ENCODE measurements at places on chromosomes 4 and X.
A peak's percentile ranks its signal among the peaks of the same experiment; 100 is the strongest.

DNA sequence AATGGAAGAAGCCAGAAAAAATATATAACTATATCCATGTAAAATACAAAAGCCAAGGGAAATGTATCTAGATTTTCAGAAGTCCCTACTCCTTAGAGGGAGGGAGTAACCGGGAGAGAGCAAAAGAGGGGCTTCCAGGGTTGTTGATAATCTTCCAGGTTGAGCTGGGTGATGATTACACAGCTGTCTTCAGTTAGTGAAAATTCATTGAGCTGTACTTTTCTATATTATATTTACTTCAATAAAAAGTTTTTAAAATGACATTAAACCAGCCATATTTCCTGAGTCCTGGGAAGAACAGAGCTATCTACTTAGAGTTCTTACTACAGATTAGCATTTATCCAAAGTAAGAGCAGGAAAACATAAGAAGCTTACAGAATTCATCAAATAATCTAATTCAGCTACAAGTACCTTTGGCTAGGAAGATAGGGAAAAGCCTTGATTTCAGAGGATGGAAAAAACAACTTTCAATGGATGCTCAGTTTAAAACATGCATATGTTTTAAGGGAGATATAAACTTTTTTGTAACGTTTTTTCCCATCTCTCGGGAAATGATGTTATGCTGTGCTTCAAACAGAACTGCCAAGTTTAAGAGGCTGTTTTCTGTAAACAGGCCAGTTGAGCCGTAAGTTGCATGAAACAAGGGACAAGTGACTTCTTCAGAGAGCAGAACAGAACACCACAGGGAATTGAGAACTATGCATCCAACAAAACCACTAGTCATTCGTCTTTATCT, 204.6 kb downstream of the SCFD2 start:
- no peak for DNase-seq

- peak; percentile 28 for DNase-seq
These were observed 23.0 kb upstream of the LIMCH1 start for GRCh38 chr4:41514766-41515481.

DNA sequence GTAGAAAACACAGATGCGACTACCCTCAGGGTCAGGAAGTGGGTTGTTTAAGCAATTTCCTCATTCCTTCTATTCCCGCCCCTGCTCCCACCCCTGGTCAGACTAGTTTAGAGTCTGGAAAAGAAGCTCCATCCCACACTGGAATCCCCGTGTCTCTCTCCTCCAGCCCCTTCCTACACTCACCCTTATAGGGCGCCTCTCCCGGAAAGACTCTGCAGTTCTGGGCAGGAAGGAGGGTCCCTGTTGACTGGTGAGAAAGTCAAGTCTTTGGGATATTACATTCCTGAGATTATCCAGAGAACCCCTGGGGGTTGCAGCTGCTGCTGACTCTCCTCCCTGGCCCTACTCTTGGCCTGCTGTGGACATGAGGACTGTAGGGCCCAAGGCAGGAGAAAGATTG, 11.9 kb downstream of the STARD8 start:
- DNase-seq = no peak

DNA sequence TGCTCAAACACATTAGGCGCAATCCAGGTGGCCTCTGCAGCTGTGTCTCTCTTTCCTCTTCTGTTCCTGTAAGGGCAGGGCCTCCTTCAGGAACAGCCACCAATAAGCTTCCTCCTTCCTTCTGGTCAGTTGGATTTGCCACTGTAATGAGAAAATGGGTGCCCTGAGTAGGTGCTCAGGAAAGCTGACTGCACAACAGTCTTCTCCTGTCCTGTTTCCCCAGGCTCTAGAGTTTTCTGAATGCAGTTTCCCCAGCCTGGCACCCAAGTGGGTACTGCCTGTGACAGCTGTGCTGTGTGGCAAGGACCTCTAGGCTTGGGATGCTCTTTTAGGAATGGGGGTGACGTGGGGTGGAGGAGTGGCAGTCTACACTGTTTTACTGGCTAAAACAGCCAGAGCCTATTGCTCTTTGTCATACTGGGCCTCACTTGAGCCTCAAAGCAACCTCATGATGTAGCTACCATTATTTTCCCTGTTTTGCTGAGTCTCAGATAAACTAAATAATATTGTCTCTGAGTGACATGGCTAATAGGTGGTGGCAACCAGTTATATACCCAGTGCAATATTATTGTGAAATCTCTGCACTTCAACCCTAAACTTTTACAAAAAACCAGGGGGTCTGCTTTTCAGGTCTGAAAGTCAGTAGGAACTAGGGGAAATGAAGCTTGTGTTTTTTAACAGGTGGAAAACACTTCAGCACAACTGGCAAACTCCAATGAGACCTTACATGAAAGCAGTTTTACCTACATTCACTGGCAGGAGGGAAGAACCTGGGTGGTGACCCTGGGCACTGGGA, 1.2 kb downstream of the CXCL2 start:
- peak; percentile 40 for DNase-seq

- no peak for DNase-seq
These were observed 8.0 kb downstream of the PPARGC1A start for GRCh38 chr4:23881674-23882337.

DNA sequence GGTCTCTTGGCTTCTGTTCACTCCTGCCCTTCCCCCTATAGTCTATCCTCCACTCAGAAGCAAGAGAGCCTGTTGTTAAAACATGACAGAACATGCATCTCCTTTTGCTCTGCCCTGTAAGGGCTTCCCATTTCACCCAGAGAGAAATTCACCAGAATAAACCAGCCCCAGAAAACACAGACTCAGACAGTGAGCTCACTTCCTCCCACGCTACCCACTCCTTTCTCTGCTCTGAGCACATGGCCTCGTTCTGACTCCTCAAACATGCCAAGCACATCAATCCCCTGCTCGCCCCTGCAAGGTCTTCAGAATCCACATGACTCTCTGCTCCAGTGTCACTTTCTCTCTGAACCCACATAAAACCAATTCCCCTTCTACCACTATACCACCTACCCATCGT, 50.4 kb downstream of the MID1 start:
- peak; percentile 66 for DNase-seq

- no peak for DNase-seq
These were observed 68.0 kb downstream of the PPEF2 start for GRCh38 chr4:75834095-75834771.

DNA sequence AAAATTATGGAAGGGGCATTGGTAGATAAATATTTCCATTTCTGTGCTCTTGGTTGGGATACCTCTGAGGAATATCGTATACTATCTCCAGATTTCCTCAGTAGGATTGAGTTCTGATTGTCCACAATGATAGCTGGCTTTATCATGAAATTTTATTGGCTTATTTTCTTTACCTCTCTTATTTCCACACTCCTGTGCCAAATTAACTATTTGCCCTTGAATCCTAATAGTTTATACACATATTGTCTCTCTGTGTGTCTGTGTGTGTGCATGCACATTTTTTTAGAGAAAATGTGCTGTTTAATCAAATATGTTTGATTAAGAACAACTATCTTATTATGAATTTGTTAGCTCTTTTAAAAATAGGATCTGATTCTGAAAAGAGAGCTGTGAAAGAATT, 271.6 kb downstream of the DTHD1 start:
- no peak for DNase-seq

GRCh38 chrX:132068405-132068804, 45.3 kb downstream of the STK26 start:
- DNase-seq = peak; percentile 36

DNA sequence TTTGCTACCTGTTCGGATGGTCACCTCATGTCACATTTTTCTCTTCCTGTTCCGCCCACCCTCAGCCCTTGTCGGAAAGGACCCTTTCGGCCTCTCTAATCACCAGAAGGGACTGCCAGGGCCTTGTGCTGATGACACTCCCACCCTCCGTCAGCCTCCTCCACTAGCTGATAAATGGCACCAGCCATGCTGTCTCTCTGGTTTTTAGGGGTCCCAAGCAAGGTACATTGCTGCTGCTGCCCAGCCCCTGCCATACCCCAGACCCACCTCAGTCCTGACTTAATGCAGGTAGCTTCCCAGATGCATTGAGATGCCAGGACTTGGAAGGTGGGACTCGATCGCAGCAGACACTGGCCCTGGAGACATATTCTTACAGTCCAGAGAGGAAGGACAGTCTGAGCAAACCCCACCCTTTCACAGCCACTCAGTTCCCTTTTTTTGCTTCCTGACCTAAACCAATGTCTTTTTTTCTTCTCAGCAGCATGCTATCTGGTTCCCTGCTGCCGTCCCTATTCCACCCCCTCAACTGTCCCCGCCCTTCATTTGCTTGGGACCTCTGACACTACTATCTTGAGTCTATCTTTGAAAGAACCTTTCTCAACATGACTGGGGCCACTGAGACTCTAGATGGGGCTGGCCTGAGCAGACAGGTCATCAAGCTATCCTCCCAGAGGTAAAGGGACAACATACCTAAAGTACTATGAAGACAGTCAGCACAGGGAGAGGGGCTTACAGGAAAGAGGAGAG, at the start of gene BTK:
Gene BTK (minus strand): TSS at position 397 of the 747 bp plus-strand sequence. CDS start 10,907 bp downstream, outside the sequence.
- no peak for DNase-seq

- DNase-seq = peak; percentile 84
These were observed 104.6 kb upstream of the BMPR1B start for GRCh38 chr4:94653095-94653649.

- no peak for DNase-seq
These were observed 118.4 kb downstream of the FAM53A start for GRCh38 chr4:1565598-1566295.

- no peak for DNase-seq
These were observed 240.6 kb upstream of the NOCT start for GRCh38 chr4:138774940-138775339.

GRCh38 chr4:2485956-2486355, 17.1 kb downstream of the RNF4 start:
- no peak for DNase-seq
